ENCODE measurements at places on chromosomes 6 and 20.
A peak's percentile ranks its signal among the peaks of the same experiment; 100 is the strongest.

DNA sequence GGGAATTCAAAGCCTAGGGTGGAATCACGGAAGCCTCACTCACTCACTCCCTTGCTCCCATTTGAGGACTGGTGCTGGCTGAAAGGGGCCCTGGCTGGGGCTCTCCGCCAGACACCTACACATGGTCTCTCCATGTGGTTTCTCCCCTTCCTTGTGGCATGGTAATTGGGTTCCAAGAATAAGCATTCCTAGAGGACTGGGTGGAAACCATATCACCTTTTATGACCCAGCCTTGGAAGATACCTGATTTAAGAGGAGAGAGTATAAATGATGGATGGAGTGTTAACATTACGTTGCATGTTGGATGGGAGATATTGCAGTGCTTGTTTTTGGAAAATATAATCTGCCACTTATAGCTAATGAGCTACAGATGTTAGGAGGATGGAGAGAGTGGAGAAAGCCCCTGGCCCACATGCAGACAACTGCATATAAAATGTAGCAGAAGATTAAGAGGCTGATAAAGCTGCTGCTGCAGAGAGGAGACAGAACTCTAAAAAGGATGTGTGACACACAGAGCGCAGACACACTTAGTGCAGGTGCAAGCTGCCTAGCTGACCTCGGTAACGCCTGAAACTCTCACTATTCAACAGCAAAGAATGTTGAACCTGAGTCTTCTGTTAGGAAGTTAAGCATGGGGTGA is 23.3 kb upstream of the CDKN1A start:
- no peak for DNase-seq

GRCh38 chr6:102417368-102417998 is 1024.0 kb downstream of the GRIK2 start:
- no peak for DNase-seq

DNA sequence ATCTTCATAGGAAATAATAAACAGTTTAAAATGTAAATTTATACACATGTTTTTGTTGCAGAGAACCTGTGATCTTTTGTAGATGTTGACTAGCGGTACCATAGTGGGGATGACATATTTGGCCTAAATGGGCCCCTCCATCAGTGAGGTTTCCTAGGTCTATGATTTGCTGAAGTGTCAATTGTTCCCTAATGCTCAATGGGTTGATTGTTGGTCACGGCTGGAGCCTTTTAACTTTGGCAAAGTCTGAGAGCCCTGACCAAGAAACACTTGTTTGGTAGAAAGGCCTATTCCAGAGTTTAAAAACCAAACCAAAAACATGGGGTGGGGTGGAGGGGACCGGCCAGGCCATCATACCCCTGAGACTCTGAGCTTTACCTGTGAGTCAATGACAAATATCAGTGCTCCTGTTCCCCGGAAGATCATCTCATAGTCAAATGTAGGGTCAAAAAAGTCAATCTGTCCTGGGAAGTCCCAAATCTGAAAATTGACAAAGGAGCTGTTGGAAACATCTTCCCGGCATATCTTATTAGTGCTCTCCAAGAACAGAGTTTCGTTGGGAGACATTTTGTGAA is 25.1 kb downstream of the RRAGD start:
- no peak for DNase-seq

DNA sequence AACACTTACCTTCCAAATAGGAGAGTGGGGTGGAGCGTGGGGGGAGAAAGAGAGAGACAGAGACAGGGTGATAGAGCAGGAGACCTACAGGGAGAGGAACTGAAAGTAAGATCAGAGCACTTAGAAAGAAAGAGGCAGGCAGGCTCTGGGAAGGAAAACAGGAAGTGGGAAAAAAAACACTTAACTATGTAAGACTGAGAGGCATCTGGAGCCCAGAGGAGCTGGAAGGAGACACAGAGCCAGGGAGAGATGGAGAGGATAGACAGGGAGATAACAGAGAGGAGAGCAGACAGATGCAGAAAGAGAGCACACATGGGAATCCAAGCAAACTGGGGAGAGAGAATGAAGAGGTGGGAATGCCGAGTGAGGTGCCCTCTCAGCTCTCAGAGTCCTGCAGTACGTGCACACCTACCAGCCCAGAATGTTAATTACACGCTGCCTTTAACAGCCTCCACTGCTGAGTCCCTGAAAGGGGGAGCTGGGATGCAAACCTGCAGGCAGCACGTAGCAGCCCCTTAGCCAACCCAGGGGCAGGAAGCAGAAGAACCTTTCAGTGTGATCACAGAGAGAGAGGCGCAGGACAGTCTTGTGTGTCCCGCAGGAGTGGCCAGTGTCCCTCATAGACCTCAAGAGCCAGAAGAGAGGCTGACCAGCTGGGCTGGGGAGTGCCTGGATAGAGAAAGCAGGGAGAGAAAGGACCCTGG is 132.7 kb upstream of the LRFN2 start:
- DNase-seq = peak; percentile 62

GRCh38 chr6:118502169-118502568 is 45.9 kb upstream of the PLN start:
- DNase-seq = no peak

DNA sequence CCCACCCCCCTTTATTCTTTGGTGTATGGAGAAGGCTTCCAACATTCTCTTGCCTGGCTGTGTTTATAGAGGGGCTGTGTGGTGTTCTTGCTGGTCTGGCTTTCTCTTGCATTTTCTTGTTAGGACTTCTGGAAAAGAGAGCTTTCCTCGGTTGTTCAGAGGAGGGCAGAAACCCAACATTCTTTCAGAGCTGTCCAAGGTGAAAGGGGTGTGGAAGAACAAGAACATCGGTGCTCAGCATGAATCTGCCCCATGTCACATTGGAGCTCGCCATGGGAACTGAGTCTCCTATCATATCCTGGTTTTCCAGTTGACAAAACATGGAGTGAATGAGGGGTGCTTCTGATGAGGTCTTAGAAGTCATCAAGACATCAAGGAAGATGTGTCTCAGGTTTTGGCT is 281.8 kb downstream of the RNF144B start:
- DNase-seq = no peak

DNA sequence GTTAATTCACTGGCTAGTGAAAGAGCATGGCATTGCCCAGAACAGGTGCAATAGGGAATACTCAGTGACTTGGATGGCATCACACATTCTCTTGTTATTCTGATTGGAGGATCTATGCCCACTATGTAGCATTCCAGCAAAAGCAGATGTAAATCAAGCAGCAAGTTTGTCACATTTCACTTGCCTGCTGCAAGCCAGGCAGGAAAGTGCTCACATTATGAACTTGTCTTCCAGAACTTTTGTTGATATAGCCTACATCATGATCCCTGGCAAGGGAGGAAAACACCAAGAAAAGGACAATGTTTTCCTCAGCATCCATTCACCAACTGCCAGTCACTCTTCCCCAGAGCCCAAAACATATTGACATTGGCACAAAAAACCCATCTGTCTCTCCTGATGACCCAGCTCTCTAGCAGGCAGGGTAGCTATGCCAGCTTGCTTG is 77.8 kb downstream of the ARHGAP18 start:
- no peak for DNase-seq

- DNase-seq = no peak
Observed at GRCh38 chr6:46456297-46456696, 35.0 kb downstream of the RCAN2 start.

DNA sequence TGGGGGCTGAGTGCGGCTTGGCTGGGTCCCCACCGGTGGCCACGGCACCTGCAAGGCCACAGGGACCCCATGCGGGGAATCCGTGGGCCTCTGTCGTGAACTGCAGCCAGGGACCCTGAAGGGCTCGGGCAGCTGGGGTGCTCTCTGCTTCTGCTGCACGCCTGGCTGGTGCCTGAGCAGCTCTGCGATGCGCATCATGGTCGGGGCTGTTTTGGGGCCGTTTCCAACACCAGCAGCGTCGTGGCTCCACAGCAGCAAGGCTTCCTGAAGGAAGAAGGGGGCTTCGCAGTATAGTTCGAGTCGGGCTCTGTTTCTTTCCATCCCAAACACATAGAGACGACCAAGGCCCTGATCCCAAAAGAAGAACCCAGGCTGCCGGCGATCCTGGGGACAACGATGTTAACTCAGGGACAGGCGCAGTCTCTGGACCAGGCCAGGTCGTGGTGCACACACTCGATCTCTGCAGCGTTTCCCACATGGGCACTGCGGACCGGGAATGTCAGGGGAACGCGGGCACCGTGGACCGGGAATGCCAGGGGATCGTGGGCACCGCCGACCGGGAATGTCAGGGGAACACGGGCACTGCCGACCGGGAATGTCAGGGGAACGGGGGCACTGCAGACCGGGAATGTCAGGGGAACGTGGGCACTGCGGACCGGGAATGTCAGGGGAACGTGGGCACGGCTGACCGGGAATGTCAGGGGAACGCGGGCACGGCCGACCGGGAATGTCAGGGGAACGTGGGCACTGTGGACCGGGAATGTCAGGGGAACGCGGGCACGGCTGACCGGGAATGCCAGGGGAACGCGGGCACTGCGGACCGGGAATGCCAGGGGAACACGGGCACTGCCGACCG is 36.8 kb upstream of the BHLHE23 start:
- DNase-seq = no peak

DNA sequence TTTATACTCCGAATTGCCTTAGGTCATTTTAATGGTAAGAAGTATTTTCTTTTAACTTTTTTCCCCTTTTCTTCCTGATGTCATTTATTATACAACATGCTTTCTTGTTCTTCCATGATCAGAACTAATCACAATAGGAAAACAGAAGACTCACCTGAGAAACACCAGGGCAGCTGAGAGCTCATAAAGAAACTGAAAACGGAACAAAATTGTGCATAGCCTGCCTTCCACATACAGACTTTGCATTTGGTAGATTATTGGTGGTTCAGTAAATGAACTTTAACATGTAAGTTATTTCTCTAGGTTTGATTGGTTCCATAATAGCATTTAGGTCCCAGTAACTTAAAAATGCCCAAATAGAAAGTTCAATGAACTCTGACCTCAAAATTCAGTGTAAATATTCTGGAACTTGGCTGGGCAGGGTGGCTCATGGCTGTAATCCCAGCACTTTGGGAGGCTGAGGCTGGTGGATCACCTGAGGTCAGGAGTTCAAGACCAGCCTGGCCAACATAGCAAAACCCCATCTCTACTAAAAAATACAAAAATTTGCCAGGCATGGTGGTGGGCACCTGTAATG is 161.1 kb upstream of the DTNBP1 start:
- DNase-seq = no peak

GRCh38 chr20:25238319-25239037 is 9.4 kb upstream of the PYGB start:
- DNase-seq = no peak

DNA sequence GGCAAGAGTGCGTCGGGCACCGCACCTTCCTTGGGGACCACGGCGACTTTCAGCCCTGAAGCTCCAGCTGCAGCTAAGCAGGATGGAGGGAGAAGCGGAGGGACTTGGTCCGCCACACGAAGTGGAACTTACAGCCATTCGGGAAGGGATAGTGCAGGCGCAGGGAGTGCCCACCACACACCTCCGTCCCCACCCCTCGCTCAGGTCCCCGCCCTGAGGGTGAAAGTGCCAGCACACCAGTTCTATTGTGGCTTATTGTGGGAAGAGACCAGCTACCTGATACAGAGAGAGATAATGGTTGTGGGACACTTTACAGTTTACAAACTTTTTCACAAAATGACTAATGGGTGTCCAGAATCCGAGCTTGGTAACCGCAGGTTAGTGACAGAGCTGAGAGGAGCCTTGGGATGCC is 76.1 kb downstream of the IRF4 start:
- no peak for DNase-seq

DNA sequence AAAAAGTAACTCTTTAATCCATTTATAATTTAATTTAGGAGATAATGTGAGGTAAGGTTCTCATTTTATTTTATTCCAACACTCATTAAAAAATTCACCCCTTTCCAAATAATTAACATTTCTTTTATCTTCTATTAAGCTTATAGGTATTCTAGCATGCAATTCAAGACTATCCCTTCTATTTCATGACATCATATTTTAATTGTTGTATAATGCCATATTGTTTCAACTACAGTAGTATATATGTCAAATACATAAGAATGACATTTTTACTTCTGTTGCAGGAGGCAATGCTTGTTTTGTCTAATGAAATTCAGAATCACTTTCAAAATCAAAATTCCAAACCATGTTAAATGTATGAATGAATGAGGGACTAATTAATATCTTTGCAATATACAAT is 76.2 kb downstream of the MAFB start:
- no peak for DNase-seq

GRCh38 chr6:19831358-19831757 is 5.8 kb upstream of the ID4 start:
- DNase-seq = no peak

DNA sequence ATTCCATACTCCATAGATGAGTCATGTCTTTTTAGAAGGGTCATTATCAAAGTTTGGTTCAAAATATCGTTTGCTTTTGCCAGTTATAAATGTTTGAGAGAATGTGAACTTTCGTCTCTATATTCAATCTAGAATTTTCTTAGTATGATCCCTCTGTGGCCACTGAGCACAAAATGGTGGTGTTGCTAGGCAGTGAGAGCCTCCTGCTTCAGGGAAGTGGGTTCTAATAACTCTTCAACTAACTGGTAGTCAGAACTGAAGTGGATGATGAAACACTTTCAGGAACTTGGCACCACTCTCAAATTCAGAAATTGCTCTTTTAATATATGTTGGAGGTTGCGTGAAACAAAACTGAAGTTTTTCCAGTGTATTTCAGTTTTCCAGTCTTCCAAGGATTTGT is 125.0 kb upstream of the DOK5 start:
- DNase-seq = no peak

GRCh38 chr6:5315881-5316280 is 54.6 kb downstream of the FARS2 start:
- peak; percentile 13 for DNase-seq

DNA sequence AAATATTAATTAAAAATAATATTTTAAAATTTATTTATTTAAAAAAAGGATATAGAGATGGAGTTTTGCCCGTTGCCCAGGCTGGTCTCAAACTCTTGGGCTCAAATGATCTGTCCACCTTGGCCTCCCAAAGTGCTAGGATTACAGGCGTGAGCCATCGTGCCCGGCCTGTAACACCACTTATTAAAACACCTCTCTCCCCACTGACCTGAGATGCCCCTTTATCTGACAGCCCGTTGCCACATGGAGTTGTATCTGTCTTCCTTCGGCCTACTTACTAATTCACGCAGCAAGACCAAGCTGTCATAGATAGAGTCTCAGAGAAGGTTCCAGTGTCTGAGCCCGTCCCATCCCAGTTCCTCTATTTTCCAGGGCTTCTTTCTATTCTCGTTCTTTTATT is 30.7 kb downstream of the KIF25 start:
- no peak for DNase-seq

DNA sequence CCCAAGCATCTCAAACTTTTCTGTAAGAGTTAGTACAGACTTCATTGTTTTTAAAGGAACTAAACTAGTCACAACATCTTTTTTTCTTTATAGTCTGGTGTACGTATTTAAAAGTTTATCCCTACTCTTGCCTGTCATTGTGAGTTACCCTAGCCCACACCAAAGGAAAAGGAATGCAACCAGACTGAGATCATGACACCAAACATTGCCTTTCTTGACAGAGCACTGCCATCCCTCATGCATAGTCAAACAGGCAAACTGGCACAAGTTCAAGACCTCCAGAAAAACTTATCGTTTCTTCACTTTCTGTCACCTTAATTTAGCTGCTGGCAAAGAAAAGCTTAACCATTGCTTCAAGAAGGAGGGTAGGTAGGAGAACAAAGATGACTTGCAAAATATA is 448.4 kb upstream of the MANEA start:
- DNase-seq = no peak

- DNase-seq = peak; percentile 38
Observed at GRCh38 chr6:136772685-136773472, 19.4 kb downstream of the MAP3K5 start.

- peak; percentile 22 for DNase-seq
Observed at GRCh38 chr6:116779573-116780164, 14.2 kb upstream of the FAM162B start.

GRCh38 chr6:113377362-113377942 is 479.7 kb upstream of the MARCKS start:
- DNase-seq = no peak
